ENCODE measurements at places on chromosomes 5 and 9. TPM values are rescaled to one million over a fixed set of nuclear protein-coding genes. Genes with fewer than 3 reads are reported as not detected.

DNA sequence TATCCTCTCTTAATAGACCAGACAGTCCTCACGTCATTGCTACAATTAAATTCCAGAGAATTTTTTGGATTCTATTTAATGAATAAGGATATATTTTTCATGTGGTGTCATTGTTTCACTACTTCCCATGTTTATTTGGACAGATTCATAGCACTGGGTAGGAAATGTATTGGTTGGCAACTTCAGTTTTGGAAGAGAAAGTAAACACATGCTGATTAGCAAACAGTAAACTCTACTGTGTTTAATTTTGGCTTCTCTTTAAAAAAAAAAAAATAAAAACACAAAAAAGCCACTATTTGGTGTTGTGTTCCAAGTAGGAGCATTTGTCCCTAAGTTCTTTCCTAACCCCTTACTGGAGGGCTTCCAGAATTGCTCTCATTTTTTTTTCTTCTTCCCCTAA, 77.3 kb downstream of the NFIB start:
- DNase-seq, result no peak

GMCL2 gene
- not detected for total RNA-seq

RPP25L gene
- total RNA-seq, result 18.9 TPM

- DNase-seq, result no peak
Observed at GRCh38 chr5:79505138-79505537, 8.8 kb downstream of the HOMER1 start.

GRCh38 chr5:103840600-103840999, 278.0 kb upstream of the NUDT12 start:
- DNase-seq, result no peak

DNA sequence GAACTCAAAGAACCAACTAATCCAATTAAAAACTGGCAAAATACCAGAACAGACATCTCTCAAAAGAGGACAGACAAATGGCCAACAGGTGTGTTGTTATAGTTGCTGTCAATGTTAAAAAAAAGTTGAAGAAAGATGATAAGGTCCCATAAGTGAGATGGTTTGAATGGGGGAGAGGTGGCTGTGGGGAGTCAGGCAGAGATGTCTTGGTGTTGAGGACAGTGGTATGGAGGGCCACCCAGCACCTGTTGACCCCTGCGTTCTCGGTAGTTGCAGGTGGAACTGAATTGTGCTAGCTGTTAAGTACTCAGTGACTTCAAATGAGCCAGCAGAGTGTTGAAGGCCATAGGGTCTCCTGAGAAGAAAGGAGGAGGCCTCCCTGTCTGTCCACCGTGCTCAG, 55.9 kb upstream of the PITX1 start:
- no peak for DNase-seq
